Cerebellar nuclear complex (tissue), 1 donor: ENCODE measurements at places on chromosomes 7 and 10.

DNA sequence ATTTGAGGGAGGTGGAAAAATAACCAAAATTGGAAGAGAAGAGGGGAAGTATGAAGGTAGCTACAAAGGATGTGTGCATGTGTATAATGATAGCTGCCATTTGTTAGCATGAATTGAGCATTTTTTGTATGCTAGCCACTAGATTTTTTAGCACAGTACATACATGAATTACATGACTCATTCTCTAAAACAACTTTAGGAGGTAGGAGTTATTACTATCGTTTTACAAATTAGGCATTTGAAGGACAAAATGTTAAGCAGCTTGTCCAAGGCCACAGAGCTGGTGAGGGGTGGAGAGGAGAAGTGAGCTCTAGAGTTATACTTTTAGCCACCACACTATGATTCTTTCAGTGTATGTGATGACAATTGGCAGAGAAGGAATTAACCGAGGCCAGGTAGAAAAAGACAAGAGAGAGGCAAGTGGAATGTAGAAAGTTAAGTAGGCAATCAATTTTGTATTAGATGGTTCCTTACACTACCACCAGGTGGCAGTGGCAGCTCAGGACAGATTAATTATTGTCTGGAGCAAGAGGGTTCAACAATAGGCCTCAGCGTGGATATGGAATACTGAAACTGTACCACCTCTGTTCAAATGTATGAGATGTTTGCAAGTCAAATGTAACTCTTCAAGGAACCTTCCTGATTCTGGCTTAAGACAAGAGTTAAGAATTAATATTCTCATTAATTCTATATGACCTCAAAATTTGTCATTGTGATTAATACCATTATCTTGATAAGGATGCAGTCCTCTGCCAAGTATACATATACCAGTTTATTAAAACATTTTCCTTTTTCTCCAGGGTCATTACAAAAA, 128.0 kb downstream of the MBL2 start:
- DNase-seq, result no peak

DNA sequence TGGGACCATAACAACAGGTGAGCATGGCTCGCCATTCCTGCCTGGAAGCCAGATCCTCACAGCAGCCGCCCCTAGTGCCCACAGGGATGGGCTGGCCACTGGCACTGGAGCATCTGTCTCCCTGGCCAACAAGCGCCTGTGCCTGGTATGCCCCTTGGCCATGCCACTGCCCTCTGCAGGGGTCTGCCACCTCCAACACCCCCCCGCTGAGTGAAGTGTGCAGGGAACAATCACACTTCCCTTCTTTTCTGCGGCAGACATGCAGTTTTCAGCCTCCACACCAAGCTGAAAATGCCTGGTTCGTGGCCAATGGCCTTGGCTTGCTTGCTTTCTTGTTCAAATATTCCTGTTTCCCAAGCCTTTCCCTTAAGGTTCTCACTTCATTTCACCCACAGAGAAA, 50.7 kb downstream of the HSPA12A start:
- no peak for DNase-seq

DNA sequence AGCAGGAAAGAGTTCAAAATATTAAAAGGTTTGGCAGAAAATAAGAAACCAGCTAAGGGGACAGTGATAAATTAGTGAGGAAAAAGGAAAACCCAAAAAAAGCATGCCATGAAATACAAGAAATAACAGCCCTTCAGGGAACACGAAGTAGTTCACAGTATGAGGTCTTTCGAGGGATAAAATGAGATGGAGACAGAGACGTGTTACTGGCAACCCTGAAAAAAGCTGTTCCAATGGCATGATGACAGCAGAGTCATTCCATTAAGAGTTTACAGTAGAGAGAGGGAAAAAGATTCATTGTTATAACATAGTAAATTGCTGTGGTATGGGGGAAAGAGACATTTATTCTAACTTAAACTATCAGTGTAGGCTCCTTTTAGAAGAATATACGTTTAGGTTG, 391.2 kb downstream of the ANKRD7 start:
- peak; percentile 9 for DNase-seq

- no peak for DNase-seq
These were observed 35.5 kb downstream of the GPR141 start for GRCh38 chr7:37719077-37719476.

DNA sequence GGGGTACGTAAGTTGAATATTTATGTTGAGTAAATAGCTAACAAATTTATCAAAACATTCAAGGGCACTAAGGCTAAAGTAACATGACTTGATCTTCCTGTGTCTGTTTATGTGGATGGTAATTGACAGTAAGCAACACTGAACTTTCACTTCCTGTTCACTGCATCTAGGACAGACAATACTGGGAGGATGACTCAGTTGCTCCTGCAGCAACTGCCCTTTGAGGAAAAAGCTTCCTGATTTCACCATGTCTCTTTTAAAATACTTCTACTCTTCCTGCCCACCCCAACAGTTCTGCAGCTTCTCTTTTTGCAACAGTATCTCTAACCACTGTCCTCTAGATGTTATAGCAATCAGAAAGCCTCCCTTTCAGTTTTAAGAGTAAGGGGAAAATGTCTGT, 76.6 kb upstream of the HGF start:
- DNase-seq, result no peak

DNA sequence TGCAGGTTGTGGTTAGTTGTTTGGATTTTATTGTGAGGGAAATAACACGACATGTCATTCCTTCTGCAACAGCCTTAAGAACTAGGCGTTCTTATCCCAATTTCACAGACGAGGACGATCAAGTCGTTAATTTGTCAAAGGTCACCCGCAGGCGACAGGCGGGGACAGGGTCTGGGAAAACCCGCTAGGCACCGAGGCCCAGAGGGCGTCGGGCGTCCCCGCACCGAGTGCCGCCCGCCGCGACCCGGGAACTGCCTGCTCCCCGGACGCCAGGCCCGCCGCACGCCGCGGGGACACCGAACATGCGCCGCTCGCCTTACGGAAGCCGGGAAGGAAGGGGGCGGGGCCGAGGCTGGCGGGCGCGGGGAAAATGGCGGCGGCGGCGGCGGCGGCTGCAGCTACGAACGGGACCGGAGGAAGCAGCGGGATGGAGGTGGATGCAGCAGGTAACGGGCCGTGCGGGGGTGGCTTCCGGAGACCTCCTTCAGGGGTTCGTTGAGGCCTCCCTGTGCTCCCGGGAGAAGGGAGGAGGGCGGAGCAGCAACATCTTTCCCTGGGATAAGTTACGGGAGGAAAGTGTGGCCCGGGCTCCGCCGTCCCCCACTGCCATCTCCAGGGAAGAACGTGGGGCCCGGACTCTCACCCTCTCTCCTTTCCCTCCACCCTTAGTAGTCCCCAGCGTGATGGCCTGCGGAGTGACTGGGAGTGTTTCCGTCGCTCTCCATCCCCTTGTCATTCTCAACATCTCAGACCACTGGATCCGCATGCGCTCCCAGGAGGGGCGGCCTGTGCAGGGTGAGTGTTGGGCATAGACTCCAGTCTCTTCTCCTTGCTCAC, at the start of gene COPS6:
COPS6 (plus strand) TSS at position 349 of the 837 bp plus-strand sequence; CDS start at position 371, 22 bp downstream.
- peak; percentile 16 for DNase-seq

- DNase-seq, result no peak
These were observed 67.9 kb downstream of the PPP1R9A start for GRCh38 chr7:94975336-94975735.

DNA sequence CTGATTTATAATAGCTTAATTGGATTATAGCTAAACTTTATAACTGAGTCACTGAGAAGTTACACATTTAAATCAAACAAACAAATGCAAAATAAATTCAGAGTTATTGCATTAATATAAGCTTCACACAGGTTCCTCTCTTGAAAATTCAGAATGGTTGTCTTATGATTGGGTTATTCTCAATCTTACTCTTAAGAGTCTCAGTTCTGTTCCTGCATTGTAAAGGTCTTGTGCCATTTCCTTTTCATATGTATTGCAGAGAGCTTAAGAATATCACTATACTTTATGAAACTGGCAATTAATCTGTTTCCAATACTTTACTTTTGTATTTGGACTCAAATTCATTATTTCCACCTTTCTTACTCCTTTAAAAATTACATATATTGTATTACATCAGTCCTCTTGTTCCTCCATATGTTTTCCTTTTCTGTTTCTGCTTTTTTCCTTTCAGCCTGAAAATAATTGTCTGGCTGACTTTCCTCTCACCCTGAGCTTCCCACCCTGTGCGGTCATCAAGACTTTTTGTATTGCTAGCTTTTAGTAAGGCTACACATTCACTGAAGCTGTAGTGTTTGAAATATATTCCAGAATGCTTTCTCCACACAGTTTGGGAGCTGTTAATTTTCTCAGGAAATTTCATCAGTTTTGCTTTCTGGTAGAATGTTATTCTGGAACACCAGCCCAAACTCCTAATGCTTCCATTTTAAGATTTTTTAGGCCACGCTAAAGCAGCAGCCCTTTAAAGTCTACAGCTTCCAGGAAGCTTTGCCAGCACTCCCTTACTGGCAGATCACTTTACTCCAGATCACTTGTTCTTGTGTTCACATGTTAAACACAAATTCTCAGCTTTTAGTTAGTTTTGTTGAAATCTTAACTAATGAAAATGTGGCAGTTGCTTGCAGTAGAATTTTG, 139.4 kb downstream of the KCND2 start:
- DNase-seq, result no peak

DNA sequence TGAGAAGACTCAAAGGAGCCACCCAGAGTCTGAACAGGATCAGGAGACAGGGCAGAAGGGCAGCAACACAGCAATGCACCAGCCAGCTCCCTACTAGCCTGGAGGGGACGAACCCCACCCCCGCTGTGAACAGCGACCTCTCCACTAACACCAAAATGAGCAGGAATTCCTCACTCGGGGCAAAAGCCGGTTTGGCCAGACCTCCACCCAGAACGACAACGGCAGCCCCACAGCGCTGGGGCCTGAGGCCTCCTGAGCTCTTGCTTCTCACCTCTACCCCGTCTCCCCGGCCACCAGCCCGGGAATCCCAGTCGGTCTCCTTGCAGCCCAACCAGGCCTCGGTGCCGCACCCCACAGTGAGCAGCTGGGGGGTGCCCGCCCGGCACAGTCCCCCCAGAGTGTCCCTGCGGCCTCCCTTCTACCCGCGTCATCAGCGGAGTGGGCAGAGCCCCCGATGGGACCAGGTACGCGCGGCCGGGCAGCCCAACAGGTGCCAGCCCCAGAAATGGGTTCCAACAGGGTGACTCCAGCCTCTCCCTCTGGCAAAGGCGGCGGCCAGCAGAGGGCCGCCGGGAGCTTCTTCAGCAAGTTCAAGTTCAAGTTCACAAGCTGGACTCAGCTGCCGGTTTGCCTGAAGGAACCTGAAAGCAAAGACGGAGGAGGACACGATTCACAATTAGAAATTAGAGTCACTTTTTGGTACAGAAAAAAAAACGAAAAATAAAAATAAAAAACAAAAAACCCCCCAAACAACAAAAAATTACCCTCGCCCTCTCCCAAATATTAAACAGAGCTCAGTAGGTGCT, 129.0 kb downstream of the MARCHF5 start:
- no peak for DNase-seq

GRCh38 chr10:22415072-22415471, 69.8 kb downstream of the SPAG6 start:
- DNase-seq, result no peak

DNA sequence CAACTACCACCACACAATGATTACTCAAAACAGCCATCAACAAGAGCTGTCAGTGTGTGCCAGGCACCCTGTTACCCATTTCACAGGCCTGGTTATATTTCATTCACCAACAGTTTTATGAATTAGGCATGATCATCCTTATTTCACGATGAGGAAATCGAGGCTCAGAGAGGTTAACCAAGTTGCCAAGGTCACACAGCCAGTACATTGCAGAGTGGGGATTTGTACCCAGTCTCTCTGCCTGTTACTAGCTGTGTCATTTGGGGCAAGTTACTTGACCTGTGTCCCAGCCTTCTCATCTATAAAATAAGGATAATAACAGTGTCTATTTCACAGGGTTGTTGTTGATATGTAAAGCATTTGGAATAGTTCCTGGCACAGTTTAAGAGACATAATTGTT, 97.2 kb downstream of the COL13A1 start:
- no peak for DNase-seq

DNA sequence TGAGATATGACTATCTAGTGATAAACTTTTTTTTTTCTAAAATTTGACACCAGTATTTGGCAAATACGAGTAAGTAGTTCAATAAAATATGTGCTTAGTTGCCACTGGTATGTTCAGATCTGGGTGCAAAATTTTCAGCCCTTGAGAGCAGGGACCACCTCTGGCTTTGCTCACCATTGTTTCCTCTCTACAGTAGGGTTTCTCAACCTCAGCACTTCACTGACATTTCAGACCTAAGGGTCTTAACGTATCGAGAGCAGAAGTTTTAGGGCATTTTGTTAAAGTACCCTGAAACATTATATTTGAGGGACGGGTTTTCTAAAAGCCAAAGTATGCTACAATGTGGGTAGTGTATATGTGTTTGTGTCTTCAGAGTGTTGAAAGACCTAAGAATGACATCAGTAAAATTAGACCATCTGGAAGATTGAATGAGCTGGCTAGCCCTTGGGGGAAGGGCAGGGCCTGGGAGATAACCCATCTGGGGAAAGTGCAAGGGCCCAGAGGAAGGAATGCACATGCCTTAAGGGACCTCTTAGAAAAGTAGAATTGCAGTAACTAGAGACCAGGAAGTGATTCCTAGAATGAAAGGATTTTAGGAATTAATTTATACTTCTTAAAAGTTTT, 11.8 kb downstream of the BZW2 start:
- no peak for DNase-seq

GRCh38 chr10:23094786-23095403, 484 bp upstream of the MSRB2 start:
- DNase-seq, result no peak

DNA sequence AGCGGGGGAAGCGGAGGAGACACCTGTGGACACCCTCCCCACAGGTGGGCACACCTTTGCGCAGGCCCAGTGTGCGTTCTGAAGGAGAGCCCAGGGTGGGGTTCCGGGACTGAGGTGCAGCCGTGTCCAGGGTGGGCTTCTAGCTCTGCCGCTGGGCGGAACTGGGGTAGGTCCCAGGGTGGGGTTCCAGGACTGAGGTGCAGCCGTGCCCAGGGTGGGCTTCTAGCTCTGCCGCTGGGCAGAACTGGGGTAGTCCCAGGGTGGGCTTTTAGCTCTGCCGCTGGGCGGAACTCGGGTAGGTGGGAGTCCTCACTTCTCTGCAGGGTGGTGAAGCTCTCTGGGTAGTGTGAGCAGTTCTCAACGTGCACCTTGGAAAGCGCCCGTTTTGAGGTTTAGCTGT, 78.7 kb downstream of the DNAJB6 start:
- DNase-seq, result no peak

DNA sequence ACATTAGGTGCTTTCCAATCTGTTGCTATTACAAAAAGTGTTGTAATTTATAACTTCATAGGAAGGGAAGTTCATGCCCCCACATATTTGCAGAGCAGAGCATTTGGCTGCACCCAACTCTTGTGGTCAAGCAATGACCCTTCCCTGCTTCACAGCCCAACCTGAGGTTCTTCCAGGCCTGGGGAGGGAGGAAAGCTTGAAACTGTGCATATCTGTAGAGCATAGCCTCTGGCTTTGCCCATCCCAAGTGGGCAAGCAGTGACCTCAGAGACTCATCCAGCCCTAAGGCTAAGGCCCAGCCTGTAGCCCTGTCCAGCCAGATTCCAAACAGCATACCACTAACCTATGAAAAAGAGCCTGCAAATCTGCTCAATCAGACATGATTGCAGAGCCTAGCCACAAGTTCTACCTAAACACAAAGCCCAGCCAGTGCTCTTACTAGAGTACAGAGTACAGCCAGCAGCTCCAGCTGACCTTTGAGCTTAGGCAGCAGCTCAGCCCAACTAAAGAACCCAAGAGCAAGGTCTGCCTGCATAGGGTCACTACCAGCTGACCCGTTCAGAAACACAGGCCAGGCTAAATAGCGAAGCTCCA, 14.4 kb upstream of the GSTK1 start:
- DNase-seq, result no peak

- no peak for DNase-seq
These were observed 373.6 kb downstream of the DNAJB6 start for GRCh38 chr7:157710396-157710795.
